Upper lobe of left lung (tissue), 6 donors: ENCODE measurements at places on chromosomes 1 and 21. TPM values are rescaled to one million over a fixed set of nuclear protein-coding genes. Genes with fewer than 3 reads are reported as not detected.

GRCh38 chr1:244761279-244761678 is 74.2 kb upstream of the COX20 start:
- H3K4me1 ChIP-seq = no peaks in the 10 kb centered on the region
- no peaks in the 10 kb centered on the region for H3K27me3 ChIP-seq
- peak; percentile 52 for DNase-seq
- H3K27ac ChIP-seq = no peak overlapping the region
- H3K36me3 ChIP-seq = no peaks in the 10 kb centered on the region

Gene SPATA46
- not detected for total RNA-seq

Gene HSD3B2
- not detected for total RNA-seq

GRCh38 chr1:10687251-10687651 is 109.2 kb downstream of the CASZ1 start:
- peaks cover 99% of the 10 kb centered on the region for H3K4me1 ChIP-seq
- peak overlapping the region; percentile 75 for H3K27ac ChIP-seq
- no peak overlapping the region for H3K4me3 ChIP-seq
- no peaks in the 10 kb centered on the region for H3K27me3 ChIP-seq
- DNase-seq = no peak

Gene HUNK
- total RNA-seq = 1.3 TPM

DNA sequence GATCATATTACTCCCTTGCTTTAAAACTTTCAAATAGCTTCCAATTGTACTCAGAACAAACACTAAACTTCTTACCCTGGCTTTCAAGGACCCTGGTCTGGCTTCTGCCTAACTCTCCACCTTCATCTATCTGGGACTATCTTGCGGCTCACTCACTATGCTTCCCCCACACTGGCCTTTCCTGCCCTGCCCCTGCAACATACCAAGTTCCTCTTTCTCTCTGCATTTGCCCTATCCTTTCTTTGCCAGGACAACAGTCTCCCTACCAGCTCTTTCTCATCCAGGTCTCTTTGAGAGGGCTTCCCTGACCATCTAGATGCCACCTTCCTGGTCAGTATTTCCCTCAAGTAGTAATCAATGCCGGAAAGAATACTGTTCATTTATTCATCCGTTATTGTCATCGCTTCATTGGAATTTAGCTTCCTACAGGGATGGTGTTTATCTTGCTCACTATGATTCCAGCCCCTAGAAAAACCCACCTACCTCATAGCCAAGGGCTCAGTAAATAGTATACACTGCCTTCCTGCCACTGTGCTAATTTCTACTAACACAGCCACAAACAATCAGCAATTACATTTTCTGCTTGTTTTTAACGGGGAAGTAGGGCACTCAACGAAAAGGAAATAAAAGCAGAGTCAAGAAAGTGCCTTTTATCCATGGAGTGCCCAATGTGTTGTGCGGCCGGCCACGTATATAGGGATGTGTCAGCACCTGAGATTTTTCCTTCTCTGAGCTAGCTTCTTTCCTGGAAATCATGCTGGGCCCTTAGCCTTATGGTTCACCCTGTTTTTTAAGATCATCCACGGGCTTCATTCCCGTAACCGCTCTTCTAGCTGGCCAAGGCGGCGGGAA is 521 bp upstream of the CDC7 start:
- H3K27me3 ChIP-seq = no peaks in the 10 kb centered on the region
- peak overlapping the region; percentile 73 for H3K4me3 ChIP-seq
- DNase-seq = no peak
- H3K4me1 ChIP-seq = peaks cover 14% of the 10 kb centered on the region

- H3K4me3 ChIP-seq = no peak overlapping the region
- H3K27ac ChIP-seq = peak overlapping the region; percentile 37
- peak; percentile 56 for DNase-seq
- peaks cover 45% of the 10 kb centered on the region for H3K4me1 ChIP-seq
- H3K27me3 ChIP-seq = no peaks in the 10 kb centered on the region
These were observed 11.6 kb downstream of the ERG start for GRCh38 chr21:38486706-38487105.

DNA sequence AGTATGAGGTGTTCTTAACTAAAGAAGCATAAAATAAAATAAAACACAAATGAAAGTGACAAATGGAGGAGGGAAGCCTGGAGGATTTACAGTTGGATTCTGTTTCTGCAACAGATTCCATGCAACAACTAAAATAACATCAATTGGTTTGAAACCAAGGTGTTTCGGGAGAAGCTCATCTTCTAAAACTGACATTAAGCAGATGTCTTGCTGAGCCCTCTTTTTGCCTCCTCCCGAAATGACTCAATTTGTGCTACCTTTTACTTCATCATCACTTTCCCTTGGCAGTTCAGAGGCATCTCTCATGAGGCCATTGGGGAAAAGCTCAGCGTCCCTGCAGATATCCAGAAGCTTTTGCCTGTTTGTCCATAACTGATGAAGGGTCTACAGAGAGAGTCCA is 121.6 kb upstream of the ADAR start:
- H3K4me3 ChIP-seq = no peak overlapping the region
- H3K27ac ChIP-seq = no peak overlapping the region
- peaks cover 7% of the 10 kb centered on the region for H3K4me1 ChIP-seq
- H3K36me3 ChIP-seq = no peaks in the 10 kb centered on the region
- DNase-seq = no peak

- H3K4me1 ChIP-seq = peaks cover 3% of the 10 kb centered on the region
- H3K27me3 ChIP-seq = no peaks in the 10 kb centered on the region
- H3K4me3 ChIP-seq = no peak overlapping the region
- H3K27ac ChIP-seq = no peak overlapping the region
- H3K36me3 ChIP-seq = no peaks in the 10 kb centered on the region
These were observed 106.0 kb upstream of the IFFO2 start for GRCh38 chr1:19062258-19063029.

Gene PCBP3
- 5.1 TPM for total RNA-seq

DNA sequence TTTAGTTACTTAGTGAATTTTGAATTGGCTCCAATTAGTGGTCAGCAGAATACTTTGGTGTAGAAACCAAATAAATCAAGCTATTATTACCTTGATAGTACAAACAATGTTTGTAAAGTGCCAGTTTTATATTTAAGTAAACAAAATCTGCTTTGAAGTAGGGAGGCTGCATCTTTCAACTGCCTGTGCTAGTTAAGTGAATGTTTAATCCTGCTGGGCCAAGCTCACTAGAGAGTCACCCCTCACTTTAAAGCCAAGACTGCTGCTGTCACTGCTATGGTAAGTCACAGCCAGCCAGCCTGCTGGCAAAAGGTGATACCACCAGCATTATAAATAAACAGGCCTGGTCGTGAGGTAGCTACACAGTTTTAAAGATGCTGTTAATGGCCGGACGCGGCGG is 10.3 kb upstream of the CFAP126 start:
- no peak for DNase-seq
- no peaks in the 10 kb centered on the region for H3K36me3 ChIP-seq
- H3K27me3 ChIP-seq = no peaks in the 10 kb centered on the region
- no peak overlapping the region for H3K27ac ChIP-seq
- peaks cover 13% of the 10 kb centered on the region for H3K4me1 ChIP-seq

- H3K27me3 ChIP-seq = no peaks in the 10 kb centered on the region
- H3K4me1 ChIP-seq = peaks cover 20% of the 10 kb centered on the region
- H3K4me3 ChIP-seq = no peak overlapping the region
- no peak overlapping the region for H3K27ac ChIP-seq
- no peaks in the 10 kb centered on the region for H3K36me3 ChIP-seq
- no peak for DNase-seq
These were observed 9.1 kb downstream of the INKA2 start for GRCh38 chr1:111729946-111730681.

DNA sequence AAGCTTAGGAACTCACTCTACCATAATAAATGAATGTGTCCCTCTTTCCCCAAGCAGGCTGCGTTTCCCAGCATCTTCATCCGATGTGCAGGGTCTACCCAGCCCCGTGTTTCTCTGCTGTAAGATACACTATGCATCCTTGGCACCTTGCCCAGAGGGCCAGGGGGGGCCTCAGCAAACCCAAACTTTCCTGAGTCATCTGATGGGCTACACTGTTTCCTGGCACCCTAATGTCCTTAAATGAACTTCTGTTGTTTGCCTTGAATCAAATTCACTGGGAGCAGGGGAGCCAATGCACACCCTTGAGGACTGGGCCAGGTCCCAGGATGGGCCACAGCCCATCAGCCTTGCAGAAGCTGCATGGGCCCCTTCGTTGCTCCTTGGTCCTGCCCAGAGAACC is 145.5 kb downstream of the IGSF21 start:
- no peak for DNase-seq
- no peak overlapping the region for H3K4me3 ChIP-seq
- no peaks in the 10 kb centered on the region for H3K36me3 ChIP-seq
- no peak overlapping the region for H3K27ac ChIP-seq

DNA sequence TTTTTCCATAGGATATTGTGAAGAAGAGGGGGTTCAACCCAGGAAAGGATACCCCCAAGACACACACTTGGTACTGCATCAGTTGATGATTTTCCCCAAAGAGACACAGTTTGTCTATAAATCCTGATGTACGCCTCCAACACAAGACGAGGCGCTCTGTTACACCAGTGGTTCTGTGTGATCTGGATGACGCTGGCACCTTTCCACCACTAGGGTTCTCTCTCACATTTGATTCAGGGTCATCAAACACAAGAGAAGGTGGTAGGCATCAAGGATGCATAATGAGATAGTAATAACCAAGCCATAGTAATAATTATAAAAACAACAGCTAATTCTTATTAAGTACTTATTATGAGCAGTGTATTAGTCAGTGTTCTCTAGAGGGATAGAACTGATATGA is 508.8 kb upstream of the ZP4 start:
- H3K27me3 ChIP-seq = no peaks in the 10 kb centered on the region
- no peaks in the 10 kb centered on the region for H3K4me1 ChIP-seq
- no peak overlapping the region for H3K27ac ChIP-seq
- no peak overlapping the region for H3K4me3 ChIP-seq

Gene LRRIQ3
- total RNA-seq = 0.30 TPM

Gene LCE1F
- total RNA-seq = not detected

Gene BRDT
- total RNA-seq = not detected

Gene UQCRHL
- 1.1 TPM for total RNA-seq

DNA sequence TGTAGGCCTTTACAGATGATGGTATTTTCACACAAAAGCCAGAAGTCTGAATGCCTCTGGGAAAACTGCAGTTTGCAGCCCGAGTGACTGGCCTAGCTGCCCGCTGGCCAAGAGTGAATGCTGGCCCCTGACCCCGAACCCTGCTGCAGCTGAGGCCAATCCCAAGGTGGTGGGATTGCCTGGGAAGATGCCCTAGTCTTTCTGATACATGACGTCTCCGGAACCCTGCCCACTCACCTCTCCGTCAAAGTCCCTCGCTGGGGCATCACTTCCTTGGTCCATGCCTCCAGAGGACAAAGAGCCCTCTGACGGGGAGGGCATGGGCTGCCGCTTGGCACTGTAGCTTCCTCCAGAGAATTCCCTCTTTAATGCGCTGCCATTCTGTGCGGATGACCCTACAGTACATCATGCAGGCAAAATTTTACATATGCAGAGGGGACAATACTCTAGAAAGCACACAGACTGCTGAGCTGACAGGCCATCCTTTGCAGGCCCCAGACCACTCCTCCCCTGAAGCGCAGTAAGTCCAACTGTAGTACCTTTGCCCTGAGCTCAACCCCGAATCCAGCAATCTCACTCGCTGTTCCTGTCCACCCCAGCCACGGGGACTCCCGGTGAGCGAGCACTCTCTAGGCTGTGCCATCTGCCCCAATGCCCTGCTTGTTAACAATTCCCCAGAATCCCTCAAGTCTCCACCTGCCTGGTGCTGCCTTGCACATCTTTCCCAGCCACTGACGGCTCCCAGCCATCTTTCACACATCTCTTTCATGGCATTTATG is 54.7 kb downstream of the COQ8A start:
- H3K4me1 ChIP-seq = peaks cover 7% of the 10 kb centered on the region
- no peak for DNase-seq
- no peak overlapping the region for H3K4me3 ChIP-seq
- no peak overlapping the region for H3K27ac ChIP-seq
- H3K27me3 ChIP-seq = no peaks in the 10 kb centered on the region

Gene KCNQ4
- 0.44 TPM for total RNA-seq
